ENCODE measurements at places on chromosomes 11 and 22.

DNA sequence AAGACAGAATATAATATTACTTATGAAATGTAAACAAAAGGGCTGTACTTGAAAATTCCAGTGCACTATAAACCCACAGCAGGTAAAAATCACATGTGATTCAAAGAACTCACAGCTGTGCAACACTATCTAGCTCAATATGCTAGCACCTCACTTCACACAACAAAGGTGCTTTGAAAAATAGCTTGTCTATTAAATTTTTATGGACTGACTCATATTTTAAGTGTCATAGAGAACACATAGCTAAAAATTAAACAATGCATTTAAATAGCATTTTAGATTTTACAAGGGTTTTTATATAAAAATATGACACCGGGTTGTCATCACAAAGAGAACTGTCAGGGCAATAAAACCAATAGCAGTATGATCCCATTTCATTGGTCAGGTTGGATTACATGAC, 1390.5 kb upstream of the TENM4 start:
- ATAC-seq = no peak

- no peak for ATAC-seq
Measured at GRCh38 chr11:59943997-59944714, 5.9 kb downstream of the OOSP1 start.

DNA sequence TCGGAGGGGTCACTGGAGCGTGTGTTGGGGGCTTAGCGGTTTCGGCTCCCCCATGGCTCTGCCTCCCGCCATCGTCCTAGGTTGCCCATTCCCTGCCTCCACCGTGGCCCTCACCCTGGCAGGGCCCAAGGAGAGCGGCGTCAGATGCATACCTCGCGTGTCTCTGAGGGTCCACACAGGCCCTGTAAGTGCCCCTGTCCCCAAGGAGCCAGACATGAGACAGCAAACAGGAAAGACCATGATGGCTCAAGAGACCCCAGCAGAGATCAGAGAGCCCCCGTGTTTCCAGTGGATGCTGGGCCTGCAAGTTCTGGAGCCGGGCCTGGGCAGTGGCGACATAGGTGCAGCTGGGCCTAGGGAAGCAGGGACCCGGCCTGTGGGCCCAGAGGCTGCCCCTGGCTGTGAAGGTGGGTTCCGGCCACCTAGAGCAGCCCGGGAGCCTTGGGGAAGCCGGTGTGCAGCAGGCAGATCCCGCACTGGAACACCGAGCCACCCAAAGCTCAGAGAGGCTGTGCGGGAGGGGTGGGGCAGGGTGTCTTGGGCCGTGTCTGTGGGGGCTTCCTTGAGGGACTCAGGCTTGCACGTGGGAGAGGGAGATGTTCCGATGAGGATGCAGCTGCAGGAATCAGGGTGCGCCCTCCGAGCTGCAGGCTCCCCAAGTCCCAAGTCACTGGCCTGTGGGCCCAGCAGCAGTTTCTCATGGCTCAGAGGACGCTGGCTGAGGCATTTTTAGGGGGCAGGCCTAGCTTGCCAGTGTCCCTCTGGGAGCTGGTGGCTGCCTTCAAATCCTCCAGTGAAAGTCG, 126.4 kb downstream of the KCNQ1OT1 start:
- no peak for ATAC-seq

- ATAC-seq = no peak
Measured at GRCh38 chr11:130087294-130087926, 17.7 kb downstream of the APLP2 start.

GRCh38 chr11:61056571-61056970, 45.7 kb upstream of the CD5 start:
- no peak for ATAC-seq

GRCh38 chr11:126217491-126217890, 5.9 kb downstream of the FAM118B start:
- no peak for ATAC-seq

- ATAC-seq = no peak
Measured at GRCh38 chr11:96335388-96335787, 7.6 kb downstream of the MAML2 start.

DNA sequence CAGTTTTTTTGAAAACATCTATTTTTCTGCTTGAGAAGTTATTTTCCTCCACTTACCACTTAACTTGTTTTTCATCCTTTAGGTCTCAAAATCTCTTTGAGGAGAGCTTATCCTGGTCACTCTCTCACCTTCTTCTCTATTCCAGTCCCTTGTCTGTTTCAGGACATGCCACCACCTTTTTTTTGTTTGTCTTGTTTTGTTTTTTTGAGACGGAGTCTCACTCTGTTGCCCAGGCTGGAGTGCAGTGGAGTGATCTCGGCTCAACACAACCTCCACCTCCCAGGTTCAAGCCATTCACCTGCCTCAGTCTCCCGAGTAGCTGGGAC, 4.6 kb upstream of the BCL2L13 start:
- ATAC-seq = no peak

- no peak for ATAC-seq
Measured at GRCh38 chr11:19552656-19553260, 159.9 kb upstream of the NAV2 start.

- no peak for ATAC-seq
Measured at GRCh38 chr11:93559681-93560080, 16.5 kb upstream of the SMCO4 start.

DNA sequence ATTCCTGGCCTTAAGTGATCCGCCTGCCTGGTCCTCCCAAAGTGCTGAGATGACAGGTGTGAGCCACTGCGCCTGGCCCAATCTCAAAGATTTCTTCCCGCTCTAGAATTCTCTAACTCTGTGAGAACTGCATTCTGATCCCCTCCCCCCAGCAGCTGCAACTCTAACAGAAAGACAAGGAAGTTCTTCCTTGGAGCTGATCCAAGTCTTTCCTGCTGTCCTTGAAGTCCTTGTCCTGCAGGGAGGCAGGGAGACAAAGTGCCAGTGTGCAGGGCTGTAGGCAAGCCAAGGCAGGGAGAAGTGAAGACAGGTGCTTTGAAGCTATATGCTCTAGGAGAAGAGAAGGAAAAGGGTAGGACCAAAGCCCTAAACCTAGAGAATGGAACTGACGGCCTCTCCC, 9.5 kb upstream of the GGA1 start:
- ATAC-seq = no peak

GRCh38 chr11:64724863-64725532, 2.0 kb upstream of the NRXN2 start:
- no peak for ATAC-seq

DNA sequence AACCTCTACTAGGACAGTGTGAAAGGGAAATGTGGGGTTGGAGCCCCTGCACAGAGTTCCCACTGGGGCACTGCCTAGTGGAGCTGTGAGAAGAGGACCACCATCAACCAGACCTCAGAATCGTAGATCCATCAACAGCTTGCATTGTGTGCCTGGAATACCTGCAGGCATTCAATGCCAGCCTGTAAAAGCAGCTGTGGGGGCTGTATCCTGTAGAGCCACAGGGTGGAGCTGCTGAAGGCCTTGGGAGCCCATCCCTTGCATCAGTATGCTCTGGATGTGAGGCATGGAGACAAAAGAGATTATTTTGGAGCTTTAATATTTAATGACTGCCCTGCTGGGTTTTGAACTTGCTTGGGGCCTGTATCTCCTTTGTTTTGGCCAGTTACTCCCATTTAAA, 46.3 kb downstream of the PGR start:
- ATAC-seq = no peak

DNA sequence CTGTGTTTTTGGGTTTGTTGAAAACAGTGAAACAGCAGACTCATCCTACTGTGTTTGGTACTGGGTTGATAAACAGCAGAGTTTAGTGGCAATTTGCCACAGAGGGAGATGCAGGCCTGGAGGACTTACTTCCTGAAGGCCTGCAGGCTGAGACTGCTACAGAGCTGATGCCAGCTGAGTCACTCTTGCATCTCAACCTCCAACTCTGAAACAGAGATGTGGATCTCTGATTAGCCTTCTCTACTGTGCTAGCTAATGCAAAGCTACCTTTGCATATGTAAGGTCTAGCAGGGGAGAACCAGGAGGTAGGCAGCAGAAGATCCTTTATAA, 14.3 kb downstream of the ATP5MG start:
- ATAC-seq = no peak

- no peak for ATAC-seq
Measured at GRCh38 chr11:125276619-125276976, 112.0 kb downstream of the PKNOX2 start.

GRCh38 chr11:102788334-102788995, 8.0 kb upstream of the MMP10 start:
- ATAC-seq = no peak

DNA sequence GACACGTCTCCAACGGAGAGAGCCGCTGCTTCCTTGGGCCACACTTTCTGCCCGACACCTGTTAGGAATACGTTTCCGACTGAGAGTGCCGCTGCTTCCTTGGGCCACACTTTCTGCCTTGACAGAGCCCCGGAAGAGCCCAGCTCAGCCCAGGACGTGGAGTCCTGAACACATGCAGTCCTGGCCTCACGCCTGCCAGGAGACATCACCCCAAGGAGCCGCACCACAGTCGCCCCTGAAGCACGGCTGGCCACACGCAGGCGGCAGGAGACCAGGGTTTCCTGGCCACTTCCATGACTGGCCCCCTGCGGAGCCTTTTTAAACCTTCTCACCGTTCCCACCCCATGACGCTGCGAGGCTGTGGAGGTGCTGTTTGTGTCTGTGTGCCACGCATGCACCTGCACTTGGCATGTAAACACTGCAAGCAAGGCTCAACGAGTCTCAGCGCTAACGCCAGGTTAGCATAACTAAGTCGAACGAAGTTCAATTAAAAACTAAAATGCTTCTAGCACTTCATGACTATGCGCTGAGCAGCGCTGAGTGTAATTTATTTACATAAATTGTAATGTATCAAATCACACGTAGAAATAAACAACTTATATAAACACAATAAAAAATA, 8.8 kb downstream of the TOLLIP start:
- no peak for ATAC-seq

- no peak for ATAC-seq
Measured at GRCh38 chr22:36015811-36016529, 12.7 kb downstream of the RBFOX2 start.

DNA sequence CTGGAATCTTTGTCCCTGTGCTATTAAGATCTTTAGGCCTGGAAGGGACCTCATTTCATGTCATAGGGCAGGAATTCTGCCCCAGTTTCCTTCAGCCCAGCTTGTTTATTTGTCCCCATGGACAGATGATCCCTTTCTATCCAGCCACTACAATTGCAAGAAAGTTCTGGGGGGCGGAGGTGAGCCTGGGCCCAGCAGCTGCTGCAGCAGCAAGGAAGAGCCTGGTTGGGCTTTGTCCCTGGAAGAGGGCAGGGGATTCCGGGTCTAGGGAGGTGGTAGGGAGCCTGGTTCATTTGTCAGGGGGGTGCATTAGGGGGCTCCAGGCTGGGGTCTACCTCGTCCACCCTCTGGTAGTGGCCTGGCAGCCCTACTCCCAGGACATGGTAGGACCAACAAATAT, 16.4 kb upstream of the CACNA1I start:
- ATAC-seq = no peak

DNA sequence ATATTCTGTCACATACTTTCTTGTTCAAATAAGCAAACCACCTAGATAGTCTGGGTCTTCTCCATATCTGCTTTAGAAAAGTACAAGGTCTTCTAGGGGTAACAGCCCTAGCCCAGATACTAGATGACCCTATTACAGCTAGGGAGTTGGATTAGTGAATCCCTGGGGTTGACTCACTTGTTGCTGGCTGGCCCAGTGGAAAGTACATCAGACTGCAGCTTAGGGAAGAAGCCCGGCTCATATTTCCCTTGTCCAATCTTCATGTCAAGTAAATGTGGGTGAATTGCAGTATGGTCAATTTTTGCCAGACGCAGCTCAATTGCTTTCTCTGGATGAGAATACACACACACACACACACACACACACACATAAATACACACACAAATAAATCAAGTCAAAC, 79.1 kb upstream of the SCUBE2 start:
- ATAC-seq = no peak

DNA sequence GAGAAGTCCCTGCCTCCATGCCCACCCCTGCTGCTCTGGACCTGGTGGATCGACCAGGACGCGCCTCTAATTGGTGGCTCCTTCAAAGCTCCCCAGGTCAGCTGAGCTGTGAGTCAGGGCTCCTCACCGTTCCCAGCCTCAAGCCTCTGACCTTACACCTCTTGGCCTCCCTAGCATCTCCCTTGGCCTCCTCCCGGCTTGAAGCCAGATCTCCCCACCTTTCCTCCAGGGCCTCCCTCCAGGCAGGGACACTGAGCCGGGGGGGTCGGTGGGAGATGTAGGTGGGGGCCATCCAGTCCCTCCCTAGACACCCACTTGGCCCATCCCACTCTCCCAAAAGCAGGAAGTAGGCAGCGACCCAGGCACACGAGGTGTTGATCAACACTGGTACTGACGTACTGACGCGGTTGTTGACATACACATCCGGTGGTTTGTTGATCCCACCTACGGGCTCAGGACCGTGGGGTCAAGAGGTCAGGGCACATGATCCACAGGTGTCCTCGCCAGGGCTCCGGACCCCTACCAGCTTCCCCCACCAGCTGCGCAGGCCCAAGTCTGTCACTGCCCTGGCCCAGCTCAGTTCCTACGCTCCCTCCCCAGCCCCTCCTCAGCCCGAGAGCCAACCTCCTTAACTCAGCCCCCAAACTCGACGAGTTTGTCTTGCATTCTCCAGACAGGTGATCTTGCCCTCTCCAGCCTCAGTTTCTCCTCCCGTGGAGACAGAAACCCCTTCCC, 802 bp downstream of the ATG2A start:
- peak; percentile 2 for ATAC-seq

- no peak for ATAC-seq
Measured at GRCh38 chr11:316031-316701, 2.3 kb downstream of the IFITM1 start.

DNA sequence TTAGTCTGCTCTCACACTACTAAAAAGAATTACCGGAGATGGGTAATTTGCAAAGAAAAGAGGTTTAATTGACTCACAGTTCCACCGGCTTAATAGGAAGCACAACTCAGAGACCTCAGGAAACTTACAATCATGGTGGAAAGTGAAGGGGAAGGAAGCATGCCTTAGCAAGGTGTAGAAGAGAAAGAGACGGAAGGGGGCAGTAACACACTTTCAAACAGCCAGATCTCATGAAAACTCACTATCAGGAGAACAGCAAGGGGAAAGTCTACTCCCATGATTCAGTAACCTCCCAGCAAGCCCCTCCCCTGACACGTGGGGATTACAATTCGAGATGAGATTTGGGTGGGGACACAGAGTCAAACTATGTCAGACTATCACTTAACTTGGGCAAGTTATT, 236.6 kb upstream of the ANO3 start:
- no peak for ATAC-seq
